Stimulated activated naive CD8-positive, alpha-beta T cell treated with anti-CD3 and anti-CD28 coated beads, Interleukin-15, Interleukin-2, amounts not matched to agents 100 U/mL and 50 U/mL, for 24 hours (primary cell): ENCODE measurements at places on chromosomes 7 and 10.

DNA sequence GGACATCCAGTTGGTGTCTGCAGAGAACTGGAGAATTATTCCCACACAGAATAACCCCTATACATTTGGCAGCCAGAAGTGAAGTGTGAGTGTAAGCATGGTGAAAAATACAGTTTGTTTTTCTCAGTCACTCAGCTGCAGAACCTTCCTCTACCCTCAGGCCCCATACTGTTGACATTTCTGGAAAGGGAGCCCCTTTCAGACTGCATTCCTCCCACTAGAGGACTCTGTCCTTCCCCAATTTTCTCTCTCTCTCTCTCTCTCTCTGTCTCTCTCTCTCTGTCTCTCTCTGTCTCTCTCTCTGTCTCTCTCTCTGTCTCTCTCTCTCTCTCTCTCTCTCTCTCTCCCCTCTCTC is 86.8 kb upstream of the STEAP1B start:
- DNase-seq, result no peak

GRCh38 chr7:16034353-16034752 is 347.9 kb upstream of the MEOX2 start:
- no peak for DNase-seq

GRCh38 chr10:31215052-31215451 is 104.0 kb upstream of the ZEB1 start:
- no peak for DNase-seq

GRCh38 chr10:115092258-115092554 is 959 bp upstream of the ATRNL1 start:
- DNase-seq, result no peak

GRCh38 chr10:122513053-122513452 is 47.5 kb upstream of the DMBT1 start:
- no peak for DNase-seq

DNA sequence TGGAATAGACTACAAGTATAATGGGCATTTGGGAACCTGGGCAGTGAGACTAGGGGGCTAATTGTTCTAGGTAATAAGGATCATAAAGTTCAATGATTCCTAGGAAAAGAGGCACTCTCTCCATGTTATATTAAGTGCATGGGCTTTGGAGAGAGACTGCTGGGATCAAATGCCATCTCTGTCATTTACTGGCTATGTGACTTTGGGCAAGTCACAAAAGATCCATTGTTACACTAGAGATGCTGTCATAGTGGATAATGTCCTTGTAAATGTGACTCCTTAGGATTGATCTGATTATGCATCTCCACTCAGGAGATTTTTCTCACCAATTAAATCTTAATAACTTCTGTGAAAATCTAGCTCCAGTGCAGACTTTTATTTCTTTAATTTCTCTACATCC is 156.3 kb upstream of the CACNA2D1 start:
- DNase-seq, result no peak

- DNase-seq, result no peak
These were observed 143.5 kb upstream of the TRIM24 start for GRCh38 chr7:138316421-138317043.

GRCh38 chr7:98745722-98746318 is 124.0 kb downstream of the TMEM130 start:
- peak; percentile 81 for DNase-seq

DNA sequence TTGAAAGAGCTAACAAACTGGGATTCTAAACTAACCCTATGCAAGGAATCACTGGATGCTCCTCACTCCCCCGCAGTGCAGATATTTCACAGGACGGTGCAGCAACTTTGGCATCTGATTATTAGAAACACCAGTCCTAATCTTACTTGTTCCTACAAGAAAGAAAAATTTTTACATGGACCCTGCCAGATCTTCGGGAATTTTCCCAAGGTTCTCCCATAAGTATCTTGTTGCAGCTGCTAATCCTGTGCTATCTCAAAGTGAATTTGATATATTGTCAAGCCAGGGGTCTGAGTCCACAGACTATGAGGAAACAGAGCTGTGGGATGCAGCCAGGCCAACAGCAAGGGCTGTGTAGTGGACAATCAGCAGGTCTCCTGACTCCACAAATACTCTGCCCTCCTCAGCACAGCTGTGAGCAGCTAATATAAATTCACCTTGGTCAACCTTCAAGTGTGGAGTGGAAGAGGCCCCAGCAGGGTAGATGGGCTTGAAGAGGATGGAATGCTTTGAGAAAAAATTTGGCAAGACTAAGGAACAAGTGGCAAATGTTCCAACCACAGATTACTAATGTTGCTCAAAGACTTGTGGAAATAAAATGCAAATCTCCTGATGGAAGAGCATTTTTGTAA is 25.6 kb downstream of the VSTM4 start:
- DNase-seq, result no peak

- no peak for DNase-seq
These were observed 14.0 kb downstream of the MKLN1 start for GRCh38 chr7:131341690-131342089.

- no peak for DNase-seq
These were observed 27.8 kb downstream of the MAGI2 start for GRCh38 chr7:79425665-79426064.

GRCh38 chr10:103139803-103140202 is 53.3 kb downstream of the NT5C2 start:
- DNase-seq, result no peak

DNA sequence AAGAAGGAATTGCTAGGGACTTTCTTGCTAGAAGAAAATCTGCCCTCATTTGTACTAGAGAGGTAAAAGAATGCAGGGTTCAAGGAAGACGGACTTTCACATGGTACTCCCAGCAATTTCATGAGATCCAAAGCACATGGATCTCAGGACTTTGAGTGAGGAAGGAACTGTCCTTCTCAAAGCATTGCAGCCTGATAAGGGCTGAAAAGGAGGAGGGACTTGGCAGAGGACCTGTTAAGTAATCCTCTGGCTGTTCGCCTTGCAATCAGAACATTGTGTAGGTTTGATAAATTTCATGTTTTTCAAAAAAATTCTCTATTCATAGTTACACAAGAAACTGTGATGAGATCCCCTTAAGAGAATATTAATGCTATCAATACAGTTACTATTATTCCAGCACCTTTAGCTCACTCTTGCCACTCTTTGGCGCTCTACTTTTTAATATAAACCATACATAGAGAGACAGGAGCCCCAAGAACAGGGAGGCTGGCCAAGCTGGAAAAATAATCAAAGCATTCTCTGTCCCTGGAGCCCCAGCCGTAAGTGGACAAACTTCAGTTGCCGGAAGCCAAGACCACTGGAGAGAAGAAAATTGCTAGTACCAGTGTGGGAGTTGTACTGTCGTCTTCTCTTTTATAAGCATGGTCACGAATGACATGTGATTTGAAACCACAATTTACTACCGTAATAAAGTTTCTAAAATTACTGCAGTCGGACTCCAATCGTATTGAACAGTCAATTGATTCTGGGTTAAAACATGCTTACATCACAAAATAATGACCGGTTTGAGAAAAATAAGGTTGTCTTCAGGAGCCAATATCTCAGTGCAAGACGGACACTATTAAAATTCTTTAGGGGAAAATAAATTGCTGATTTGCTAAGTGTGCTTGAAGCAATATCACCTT is 424.4 kb downstream of the SDK1 start:
- DNase-seq, result no peak

- DNase-seq, result no peak
These were observed 30.2 kb upstream of the ZMYND11 start for GRCh38 chr10:104862-105565.

GRCh38 chr10:77637532-77638320 is at the start of gene KCNMA1:
TSS of gene KCNMA1 (minus strand) at chr10:77637808.
- DNase-seq, result no peak
